T1000 (cell line): ENCODE measurements at places on chromosomes 3 and 15.

DNA sequence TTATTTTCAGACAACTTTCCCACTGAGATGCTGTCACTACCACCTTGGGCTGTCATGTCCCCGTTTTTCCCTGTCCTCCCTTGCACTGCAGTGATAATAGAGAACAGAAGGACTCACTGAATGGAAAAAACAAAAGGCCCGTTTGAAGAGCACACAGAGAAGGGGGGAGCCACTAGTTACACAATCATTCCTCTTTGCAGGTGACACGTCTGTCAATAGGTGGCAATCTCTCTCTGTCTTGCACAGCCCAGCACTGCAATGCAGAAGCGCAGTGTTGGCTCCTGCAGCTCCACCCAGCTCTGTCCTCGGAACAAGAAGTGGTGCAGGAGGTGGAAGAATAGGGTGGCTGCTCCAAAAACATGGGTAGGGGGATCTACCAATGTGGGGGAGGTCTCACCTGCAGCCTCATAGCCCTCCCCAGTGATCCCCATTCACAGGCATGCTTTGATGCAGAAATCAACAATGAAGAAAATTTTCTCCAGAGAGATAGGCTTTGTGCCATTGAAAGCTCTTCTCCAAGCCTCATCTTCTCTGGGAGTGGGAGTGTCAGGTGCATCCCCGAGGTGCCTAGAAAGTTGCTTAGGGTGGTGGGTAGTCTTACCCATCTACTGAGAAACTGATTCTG is 31.8 kb downstream of the FSTL1 start:
- no peak for DNase-seq

GRCh38 chr15:22912256-22912655 is 67.9 kb downstream of the CYFIP1 start:
- no peak for DNase-seq

DNA sequence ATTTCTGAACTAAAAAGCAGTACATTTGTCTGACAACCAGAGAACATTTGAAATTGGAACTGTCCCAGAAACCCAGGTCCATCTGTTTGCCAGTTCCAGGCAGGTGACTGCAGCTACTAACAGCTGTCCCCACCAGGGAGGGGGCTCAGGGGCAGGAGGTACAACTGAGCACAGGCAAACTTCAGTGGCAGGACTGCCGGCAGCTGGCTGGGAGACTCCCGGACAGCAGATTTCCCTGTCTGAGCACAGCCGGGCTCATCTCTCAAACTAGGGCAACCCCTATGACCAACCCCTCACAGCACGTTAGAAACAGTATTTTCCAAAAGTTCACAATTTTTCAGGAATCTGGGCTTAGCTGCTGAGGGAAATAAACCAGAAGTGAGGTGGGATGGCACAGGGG is 88.8 kb downstream of the MEGF11 start:
- DNase-seq: no peak

- DNase-seq: no peak
Measured at GRCh38 chr3:172675441-172676193, 35.2 kb downstream of the NCEH1 start.

GRCh38 chr15:64897345-64897985 is 14.2 kb upstream of the ANKDD1A start:
- DNase-seq: no peak

- DNase-seq: no peak
Measured at GRCh38 chr15:90987561-90988141, 6.7 kb downstream of the PRC1 start.

- no peak for DNase-seq
Measured at GRCh38 chr3:162538491-162538890, 1041.9 kb downstream of the OTOL1 start.
